ENCODE measurements at places on chromosomes 2 and 18. TPM values are rescaled to one million over a fixed set of nuclear protein-coding genes. Genes with fewer than 3 reads are reported as not detected.

DNA sequence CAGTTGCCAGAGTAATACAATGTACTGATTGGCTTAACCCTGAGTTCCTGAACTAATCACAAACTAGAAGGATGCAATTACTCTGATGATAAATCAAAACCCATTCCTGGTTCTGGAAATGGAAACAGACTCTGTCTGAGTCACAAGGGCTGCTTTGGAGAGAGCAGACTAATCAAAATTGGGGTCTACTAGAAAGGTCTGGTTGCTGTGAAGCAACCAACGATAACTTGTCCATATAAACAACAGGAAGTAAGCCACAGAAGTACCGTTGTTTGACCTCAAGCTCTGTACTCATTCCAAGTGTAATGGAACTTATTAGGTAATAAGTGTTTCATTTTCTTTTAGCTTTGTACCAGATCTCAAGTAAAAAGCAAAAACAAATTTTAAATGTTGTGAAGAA is 49.7 kb downstream of the RASGRP3 start:
- DNase-seq = no peak

DNA sequence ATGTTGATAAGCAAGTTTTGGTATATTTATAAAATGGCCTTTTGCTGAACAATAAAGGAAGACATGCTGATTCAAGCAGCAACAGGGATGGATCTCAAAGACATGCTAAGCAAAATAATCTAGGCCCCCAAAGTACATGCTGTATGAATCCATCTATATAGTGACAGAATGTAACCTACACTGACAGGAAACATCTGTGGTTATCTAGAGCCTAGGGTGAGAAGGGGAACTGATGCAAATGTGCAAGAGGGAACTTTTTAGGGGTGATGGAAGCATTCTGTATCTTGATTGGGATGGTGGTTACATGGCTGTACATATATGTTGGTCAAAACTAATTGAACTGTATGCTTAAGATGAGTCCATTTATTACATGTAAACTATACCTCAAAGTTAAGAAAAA is 24.2 kb downstream of the CNRIP1 start:
- no peak for DNase-seq

ADGRF3 gene
- total RNA-seq = not detected

- DNase-seq = no peak
Observed at GRCh38 chr2:190352668-190353536, 9.5 kb downstream of the INPP1 start.

DNA sequence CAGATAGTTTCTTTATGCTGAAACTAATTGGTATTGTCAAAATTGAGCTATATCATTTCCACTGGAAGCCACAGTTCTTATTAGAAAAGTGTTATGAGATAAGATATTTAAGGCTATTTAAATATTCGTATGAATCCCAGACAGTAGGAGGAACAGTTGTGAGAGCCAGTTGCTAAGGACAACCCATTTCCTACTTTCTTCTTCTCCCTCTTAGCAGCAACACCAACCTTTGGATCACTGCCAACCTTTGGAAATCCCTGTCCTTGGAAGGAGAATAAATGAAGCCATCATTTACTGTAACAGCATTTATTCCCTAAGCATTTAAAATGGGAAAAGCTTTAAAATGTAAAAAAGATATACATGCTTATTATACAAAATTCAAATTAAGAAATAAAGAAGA is 85.8 kb downstream of the PLCL1 start:
- no peak for DNase-seq

OR6B2 gene
- total RNA-seq = not detected

MAP3K2 gene
- 79.4 TPM for total RNA-seq

Data from omental fat pad (tissue), 4 donors.